NCI-H1105 (cell line): ENCODE measurements at places on chromosomes 5 and 9.

DNA sequence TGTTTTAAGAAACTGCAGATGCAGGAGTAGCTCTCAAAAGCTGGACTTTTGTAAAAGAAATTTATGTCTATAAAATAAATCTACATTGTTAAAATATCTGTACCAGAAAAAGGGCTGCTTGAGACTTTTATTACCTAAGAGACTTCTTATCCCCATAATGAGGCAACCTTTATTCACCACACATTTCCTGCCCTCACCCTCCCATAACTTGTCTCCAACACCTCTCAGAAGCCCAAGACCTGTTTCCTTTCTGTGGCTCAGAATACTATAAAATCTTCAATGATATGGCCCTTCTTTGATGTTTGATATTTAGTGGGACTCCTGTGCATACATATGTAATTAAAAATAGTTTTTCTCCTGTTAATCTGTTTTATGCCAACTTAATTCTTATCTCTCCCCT, 141.5 kb upstream of the FER start:
- DNase-seq: no peak

DNA sequence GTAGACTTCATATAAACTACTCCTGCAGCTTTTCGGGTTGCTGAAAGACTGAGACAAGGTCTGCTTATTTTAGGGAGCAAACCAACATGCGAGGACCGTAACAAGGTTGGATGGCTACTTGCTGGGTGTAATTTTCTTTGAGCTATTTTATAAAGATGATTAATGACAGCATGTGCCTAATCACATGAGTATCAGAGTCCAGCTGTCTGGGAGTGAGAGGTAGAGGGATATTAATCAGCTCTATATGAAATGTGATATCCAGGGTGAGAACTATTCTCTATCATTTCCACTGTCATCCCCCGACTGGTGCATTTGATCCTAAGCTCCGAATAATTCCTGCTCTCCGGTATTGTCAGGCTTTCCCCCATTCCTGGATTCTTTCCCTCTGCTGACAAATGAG, 193.8 kb upstream of the HMHB1 start:
- DNase-seq: no peak

GRCh38 chr9:129174102-129174723, 3.8 kb downstream of the IER5L start:
- DNase-seq: peak; percentile 55

GRCh38 chr9:134299883-134300282, 26.4 kb upstream of the RXRA start:
- no peak for DNase-seq

GRCh38 chr9:114494776-114495569, 10.3 kb downstream of the WHRN start:
- DNase-seq: no peak

DNA sequence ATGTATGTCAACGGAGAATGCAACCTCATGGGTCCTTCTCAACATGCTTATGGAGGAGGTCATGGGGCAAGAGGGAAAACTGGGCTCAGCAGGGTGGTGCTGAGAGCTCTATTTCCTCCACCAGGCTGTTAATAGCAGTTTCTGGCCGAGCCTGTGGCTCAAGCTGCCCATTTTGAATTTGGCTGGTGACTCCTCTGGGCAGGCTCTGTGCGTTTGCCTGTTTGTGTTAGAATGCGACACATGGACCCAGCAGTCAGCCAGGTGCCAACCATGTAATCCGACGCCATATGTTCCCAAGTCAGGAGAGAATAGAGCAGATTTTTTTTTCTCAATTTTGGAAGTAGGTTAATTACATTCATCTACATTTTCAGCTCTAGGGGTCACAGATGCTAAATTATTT, 387.7 kb upstream of the CLINT1 start:
- DNase-seq: no peak

DNA sequence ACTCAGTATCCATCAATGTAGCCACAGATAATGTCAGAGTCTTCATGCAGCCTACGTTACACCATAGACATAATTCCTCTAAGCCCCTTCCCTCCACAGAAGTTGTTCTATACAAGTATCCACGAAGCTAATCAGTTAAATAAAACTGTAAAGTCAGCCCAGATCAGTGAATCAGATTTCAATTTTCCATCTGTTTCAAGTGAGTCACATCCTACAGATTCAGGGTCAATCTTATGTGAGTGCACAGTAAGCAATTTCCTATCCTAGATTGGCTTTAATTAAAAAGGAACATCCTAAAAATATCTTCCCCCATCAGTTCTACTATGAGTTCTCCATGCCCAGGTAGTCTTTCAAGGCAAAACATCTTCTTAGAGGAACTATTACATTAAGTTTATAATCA, 402.5 kb downstream of the EFNA5 start:
- no peak for DNase-seq

GRCh38 chr5:23840083-23840482, 332.7 kb downstream of the PRDM9 start:
- DNase-seq: no peak

DNA sequence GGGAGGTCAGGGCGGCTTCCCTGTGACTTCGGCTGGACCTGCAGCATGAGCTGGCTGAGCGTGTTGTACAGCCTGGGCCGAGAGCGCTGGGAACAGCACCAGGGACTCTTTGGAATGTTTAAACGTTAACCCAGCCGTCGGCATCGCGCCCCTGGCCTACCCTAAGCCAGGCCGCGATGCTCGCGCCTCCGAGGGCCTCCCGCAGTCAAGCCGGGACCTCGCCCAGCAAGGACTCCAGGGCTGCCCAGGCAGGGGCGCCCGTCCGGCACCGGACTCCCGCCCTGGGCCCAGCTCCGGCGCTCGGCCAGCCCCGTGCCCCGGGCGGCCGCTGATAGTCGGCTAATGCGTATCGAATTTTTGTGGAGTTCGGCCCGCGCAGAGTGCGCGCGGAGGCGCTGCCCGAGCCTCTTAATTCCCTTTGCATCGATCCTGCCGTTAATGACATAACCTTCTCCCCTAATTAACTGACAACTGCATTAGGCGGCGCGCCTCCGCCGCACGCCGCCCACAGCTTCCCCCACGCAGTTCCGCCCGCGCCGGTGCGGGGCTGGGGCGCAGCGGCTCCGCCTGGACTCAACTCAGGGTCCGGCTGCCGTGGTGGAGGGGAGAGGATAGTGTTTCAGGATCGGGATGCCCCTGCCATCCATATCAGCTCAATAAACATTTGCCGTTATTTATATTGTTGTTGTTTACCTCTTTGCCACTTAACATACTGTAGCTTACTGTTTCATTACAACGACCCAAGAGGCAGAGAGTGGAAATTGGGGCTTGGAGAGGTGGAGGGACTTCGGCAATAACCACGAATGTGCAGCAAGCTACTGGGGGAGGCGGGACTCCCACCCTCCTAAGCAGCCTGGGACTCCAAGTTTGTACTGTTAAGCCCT, 28.8 kb upstream of the CDC23 start:
- peak; percentile 5 for DNase-seq

- DNase-seq: no peak
Measured at GRCh38 chr9:136534366-136534765, 11.5 kb downstream of the NOTCH1 start.

DNA sequence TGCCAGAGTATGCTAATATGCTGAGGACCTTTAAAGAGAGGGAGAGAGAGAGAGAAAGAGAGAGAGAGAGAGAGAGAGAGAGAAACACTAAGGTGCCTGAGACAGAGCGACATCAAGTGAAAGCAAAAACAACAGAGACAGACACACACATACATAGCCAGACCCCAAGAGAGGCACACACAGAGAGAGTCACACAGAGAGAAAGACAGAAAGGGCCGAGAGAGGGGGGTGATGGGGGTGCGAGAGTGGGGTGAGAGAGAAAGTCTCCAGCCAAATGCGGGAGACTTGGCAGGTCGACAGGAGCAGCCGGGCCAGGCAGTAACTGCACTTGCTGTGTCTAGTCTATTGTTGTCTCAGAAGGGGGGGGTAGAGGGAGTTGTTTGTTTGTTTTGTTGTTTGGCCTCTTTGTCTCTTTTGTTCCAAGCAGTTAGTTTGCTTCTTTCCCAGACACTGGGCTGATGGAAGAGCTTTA, 30.1 kb upstream of the NFIB start:
- DNase-seq: peak; percentile 93

DNA sequence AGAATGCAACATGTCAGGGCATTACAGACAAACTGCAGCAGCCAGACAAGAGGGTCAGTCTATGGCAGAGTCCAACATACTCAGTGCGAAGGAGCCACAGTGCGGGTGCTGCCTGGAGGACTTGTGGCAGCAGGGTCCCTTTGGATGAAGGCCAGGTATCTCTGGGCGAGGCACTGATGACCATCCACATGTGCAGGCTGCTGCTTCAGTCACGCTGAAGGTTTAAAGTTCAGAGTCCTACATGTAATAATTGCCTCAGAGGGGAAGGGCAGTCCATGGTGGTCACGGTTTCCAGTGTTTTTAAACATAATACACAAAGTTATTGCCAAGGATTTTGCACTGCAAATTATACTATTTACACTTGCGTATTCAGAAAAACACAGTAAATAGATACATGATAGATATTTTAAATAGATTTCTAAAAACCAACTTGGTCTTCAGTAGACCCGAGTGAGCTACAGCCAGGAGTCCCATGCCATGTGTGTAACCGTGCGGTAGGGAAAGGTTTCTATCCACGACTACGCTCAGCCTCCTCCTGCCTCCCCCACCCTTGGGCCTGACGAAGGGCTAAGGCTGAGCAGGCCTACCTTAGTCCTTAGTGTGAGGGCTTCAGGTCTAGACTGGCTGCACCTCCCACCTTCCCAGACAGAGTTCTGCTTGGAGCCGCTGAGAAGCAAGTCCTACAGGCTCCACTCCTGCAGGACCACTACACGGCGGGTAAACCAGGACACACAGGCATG, 76.2 kb downstream of the GPR21 start:
- no peak for DNase-seq

DNA sequence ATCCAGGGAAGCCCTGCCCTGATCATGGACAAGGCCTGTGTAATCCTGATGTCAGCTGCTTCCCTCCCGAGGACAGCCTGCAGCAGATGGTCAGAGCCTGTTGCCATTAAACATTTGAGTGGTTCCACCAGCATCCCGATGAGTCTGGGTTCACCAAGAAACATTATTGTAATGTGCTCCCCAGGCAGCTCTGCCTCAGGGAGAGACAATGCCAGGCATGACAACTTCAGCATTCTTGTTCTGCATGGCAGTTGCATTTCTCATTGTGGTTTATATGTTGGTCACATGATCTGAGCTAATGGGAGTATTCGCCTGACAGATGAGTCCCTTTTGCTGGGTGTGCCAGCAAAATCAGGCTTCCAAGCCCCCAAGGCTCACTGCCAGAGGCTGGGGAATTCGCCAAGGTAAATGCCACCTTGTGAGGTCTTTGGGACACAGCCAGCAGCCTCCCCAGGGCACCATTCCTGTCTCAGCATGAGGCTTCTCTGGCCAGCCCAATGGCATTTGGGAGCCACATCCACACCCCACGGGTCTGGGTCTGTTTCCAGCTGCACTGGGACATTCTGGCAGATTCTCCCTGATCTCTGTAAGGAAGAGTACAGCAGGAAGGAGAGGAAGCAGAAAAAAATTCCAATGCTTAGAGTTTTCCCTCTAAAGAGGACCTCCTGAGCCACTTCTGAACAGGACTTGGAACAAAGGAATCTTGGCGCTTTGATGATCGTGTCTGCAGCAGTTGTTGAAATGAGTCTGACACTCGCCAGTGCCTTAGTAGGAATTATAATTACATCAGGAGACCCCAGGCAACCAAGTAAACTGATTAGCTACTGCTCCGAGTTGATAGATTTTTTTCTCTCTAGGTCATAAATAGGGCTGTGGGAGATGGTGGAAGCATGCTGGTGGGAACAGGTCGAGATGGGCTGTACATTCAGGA, 18.7 kb downstream of the KCNIP1 start:
- DNase-seq: peak; percentile 71

DNA sequence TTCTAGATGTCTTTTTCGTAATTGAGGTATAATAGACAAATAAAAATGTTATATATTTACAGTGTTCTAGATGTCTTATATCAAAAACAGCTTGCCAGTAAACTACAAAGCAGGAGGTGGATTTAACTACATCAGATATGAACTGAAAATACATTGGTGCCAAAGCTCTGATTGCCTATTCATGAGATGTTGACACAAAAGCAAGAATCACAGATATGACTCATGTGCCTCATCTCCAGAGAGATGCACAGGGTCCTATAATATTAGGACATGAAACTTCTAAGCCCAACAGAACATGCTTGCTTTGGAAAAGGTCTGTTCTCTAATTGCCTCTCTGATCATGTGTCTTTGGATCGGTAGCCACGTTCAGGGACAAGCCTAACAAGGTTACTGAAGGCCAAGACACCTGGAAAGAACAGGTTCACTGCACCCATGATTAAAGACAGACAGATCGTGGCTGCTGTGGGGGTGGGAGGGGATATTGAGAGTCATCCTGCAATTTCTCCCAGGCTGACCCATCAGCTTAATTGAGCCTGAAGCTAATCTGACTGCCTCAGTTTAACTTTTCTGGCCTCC, 16.8 kb downstream of the ABCA1 start:
- no peak for DNase-seq

GRCh38 chr9:128552744-128553440, 505 bp downstream of the SPTAN1 start:
- DNase-seq: peak; percentile 39

DNA sequence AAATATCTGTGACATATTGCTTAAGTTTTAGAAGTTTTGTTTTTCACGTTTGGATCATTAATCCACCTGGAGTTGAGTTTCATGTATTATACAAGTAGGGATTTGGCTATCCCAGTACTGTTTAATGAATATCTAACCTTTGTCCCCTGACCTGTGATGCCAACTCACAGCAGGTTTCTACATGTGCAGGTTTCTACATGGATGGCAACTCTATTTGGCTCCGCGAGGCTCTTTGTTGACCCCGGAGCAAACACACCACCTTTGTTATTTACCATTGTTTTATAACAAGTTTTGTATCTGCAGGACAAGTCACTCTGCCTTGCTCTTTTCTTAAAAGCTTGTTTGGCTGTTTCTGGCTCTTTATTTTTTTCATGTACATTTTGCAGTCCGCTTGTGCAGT, 920 bp upstream of the SFXN1 start:
- no peak for DNase-seq

- DNase-seq: no peak
Measured at GRCh38 chr5:179696603-179697002, 2.2 kb upstream of the CANX start.

GRCh38 chr9:124481115-124481514, 26.1 kb downstream of the NR5A1 start:
- no peak for DNase-seq
